ENCODE measurements at places on chromosomes 6 and 20. TPM values are rescaled to one million over a fixed set of nuclear protein-coding genes. Genes with fewer than 3 reads are reported as not detected.
A peak's percentile ranks its signal among the peaks of the same experiment; 100 is the strongest.

- no peak overlapping the region for H3K27ac ChIP-seq
- peaks cover 19% of the 10 kb centered on the region for H3K4me1 ChIP-seq
- H3K4me3 ChIP-seq = no peak overlapping the region
These were observed 34.2 kb downstream of the GFOD1 start for GRCh38 chr6:13453153-13453552.

DNA sequence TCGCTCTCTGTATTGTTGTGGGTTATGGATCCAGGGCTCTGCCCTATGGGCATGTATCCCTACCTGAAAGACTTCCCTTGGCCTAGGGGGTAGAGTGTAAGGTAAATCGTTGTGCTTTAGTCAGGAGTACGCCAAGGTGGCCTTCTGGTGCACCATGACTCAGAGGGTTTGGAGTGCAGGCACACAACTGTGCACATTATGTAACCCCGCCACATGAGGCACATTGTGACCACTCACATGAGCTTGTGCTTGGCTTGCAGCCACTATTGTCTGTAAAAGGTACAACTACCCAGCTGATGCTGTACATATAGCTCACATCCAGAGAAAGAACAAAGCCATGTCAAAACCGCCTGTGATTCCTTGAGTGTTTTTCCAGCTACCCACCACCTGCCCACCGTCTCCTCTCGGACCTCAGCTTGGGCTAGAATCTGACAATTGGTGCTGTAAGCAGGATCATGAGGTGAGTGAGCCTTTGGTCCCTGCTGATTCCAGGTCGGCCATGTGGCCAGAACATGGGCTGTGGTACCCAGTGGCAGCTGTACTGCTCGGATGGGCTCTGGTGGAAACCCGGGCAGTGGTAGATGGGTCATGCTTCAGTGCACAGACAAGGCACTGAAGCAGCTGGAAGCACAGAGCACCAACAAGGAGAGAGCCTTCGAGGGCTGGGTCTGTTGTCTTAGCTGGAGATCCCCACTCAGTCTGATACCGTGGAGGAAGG lies 33.8 kb downstream of the HDDC2 start:
- H3K36me3 ChIP-seq = peaks cover 3% of the 10 kb centered on the region
- H3K4me3 ChIP-seq = no peak overlapping the region
- peak; percentile 16 for DNase-seq
- no peaks in the 10 kb centered on the region for H3K4me1 ChIP-seq
- H3K27ac ChIP-seq = no peak overlapping the region

GRCh38 chr20:11234608-11235007 lies 560.8 kb upstream of the JAG1 start:
- peaks cover 14% of the 10 kb centered on the region for H3K4me1 ChIP-seq
- no peak overlapping the region for H3K27ac ChIP-seq
- no peak overlapping the region for H3K4me3 ChIP-seq
- DNase-seq = no peak
- peaks cover 4% of the 10 kb centered on the region for H3K36me3 ChIP-seq

DNA sequence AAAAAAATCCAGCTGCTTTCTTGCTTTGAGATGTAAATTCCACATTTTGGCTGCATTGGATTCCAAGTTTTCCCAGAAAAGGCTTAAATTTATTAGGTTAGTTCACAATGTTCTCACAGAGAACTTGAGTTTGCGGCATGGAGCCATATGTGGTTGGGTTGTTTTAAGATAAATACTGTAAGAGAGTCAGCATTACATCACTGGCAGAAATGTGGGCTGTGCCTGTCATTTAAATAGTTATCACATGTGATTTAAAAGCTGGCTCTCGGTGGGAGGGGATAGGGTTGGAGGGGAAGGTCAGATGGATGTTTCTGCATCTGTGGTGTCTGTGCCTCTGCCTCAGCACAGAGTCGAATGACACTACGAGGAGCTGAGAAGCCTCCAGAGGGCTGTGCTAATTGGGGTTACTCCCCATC lies 73.8 kb upstream of the SCP2D1 start:
- H3K4me1 ChIP-seq = no peaks in the 10 kb centered on the region
- no peaks in the 10 kb centered on the region for H3K27me3 ChIP-seq
- H3K4me3 ChIP-seq = no peak overlapping the region
- DNase-seq = no peak

Gene MATN4
- 0.17 TPM for total RNA-seq

GRCh38 chr20:23118144-23118543 lies 32.0 kb upstream of the CD93 start:
- H3K4me3 ChIP-seq = no peak overlapping the region
- no peak for DNase-seq
- H3K27ac ChIP-seq = no peak overlapping the region
- no peaks in the 10 kb centered on the region for H3K4me1 ChIP-seq
- H3K36me3 ChIP-seq = no peaks in the 10 kb centered on the region

DNA sequence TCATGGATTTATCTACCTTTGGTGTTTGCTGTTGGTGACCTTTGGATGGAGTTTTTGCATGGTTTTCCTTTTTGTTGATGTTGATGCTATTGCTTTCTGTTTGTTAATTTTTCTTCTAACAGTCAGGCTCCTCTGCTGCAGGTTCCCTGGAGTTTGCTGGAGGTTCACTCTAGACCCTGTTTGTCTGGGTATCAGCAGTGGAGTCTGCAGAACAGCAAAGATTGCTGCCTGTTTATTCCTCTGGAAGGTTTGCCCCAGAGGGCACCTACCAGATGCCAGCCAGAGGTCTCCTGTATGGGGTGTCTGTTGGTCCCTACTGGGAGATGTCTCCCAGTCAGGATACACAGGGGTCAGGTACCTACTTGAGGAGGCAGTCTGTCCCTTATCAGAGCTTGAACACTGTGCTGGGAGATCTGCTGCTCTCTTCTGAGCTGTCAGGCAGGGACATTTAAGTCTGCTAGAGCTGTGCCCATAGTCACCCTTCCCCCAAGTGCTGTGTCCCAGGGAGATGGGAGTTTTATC lies 9.2 kb upstream of the ZNF337 start:
- no peaks in the 10 kb centered on the region for H3K4me1 ChIP-seq
- H3K4me3 ChIP-seq = no peak overlapping the region
- peaks cover 14% of the 10 kb centered on the region for H3K27me3 ChIP-seq
- no peak for DNase-seq
- no peaks in the 10 kb centered on the region for H3K36me3 ChIP-seq

Gene AGER
- 14.3 TPM for total RNA-seq

Gene TSPO2
- not detected for total RNA-seq
